Foreskin fibroblast (primary cell): ENCODE measurements at places on chromosomes 5 and 9.

GRCh38 chr9:105950448-105950847 is 256.1 kb downstream of the TMEM38B start:
- DNase-seq: no peak

DNA sequence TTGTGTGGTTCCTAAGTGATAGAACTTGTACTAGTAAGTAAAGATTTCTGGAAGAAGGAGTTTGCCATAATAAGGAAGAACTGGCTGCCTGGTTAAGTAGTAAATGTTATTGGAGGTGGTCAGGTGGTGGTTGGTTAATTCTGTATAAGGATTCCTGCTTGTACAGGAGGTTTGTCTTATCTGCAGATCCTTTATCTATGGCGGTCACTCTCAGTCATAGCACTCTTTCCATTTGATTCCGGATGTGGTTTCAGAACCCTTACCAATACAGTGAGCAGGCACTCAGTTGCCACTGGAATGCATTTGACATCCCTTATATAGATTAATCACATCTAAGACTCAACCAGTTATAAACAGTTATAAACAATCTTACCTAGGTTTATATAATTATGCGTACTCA is 50.3 kb downstream of the RAD50 start:
- DNase-seq: no peak

- peak; percentile 42 for DNase-seq
These were observed 17.7 kb downstream of the CAVIN4 start for GRCh38 chr9:100595391-100596199.

- no peak for DNase-seq
These were observed 9.2 kb upstream of the RARS1 start for GRCh38 chr5:168477060-168477459.

GRCh38 chr5:36691696-36692371 is 85.4 kb downstream of the SLC1A3 start:
- peak; percentile 77 for DNase-seq

GRCh38 chr5:122312591-122313406 is 762 bp downstream of the SNCAIP start:
- no peak for DNase-seq

DNA sequence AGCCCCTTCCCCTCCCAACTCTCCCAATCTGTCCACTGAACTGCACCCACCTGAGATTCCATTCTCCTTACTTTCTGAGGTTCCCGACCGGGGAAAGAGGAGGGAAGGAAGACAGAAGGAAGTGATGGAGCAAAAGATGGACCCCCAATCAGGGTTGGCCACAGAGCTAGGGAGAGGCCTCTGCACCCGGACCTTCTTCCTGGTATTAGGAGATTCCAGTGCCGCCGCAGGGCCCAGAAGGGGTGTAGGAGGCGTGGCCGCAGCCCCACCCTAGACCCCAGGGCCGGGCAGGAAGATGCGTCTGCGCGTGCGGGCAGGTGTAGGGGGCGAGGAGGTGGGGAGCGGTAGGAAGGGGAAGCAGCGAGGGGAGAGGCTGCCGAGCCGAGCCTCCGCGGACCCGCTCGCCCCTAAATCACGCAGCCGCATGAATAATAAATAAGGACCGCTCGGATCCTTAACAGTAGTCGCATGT is 104.2 kb upstream of the MVB12B start:
- no peak for DNase-seq

GRCh38 chr9:123607479-123607878 is 251.5 kb downstream of the CRB2 start:
- DNase-seq: no peak

DNA sequence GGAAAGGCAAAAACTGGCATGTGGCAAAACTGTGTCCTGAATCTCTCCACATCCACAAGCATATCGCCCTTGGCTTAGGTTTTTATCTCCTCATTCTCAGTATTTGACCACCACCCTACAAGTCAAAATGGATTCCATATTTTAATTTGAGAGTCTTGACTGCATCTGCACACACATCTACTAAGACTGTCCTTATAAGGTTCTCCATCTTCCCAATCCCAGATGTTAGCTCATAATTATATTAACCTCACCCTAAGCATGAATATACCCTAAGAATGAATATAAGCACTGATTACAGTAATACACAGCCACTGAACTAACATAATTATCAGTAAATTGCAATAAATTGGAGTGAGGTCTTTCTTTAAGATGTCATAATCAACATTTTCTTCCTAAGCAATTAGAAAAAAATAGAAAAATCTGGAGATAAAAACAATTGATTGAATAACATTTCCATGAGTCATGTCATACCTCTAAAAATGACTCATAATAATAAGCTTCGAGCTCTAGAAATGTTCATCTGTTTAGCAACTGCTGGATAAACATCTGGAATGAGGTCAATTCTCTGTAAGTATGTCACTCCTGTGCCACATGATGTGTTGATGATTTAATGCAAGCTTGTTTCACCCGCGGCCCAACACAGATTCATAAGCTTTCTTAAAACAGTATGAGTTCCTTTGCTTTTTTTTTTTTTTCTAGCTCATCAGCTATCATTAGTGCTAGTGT is 39.9 kb upstream of the PAM start:
- DNase-seq: peak; percentile 87

DNA sequence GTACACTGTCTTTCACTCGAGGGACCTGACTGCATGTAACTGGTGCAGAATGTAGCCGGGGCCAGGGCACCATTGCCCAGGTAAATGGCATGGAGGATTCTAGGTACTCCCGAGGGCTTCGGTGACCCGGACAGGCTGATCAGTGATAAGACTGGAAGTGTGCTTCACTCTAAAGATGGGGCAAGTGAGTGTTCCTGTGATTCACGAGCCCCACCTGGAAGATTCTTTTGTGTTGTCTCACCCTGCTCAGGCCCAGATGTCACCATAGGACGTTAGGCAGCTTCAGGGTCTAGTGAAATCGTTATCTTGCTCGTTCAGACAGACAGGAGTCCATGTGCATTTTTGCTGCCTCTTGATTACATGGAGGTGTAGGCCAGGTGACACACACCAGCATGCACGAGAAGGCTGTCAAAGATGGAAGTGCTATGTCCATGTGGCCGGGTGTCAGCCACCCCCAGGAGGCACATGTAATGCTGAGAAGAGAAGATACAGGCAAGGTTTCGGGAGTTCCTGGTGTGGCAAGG is 73.9 kb downstream of the WNK2 start:
- no peak for DNase-seq

DNA sequence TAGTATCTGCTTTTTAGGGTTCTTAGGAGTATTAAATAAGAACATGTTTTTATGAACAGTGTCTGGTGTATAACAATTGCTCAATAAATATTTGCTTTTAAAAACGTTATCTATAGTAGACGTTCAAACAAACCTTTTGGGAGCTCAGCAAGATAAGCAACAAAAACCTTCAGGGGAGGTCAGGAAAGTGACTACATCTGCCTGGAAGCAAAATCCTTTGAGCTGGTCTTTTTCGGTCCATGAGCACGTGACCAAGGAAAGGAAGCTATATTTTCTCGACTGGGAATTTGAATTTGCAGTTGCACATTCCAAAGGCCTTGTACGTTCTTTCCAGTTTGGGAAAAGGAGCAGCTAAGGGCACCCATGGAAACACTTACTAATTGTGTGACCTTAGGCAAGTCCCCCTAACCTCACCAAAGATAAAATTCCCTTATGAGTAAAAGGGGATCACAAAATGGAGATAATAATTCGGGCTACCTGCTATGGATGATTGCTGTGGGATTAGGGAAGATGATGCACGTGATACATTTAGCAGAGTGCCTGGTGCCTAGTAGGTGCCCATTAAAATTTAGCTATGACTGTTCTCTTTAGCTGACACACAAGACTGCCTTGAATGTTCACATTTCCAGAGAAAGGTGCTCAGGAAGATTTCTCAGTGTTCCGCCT is 45.4 kb downstream of the PTTG1 start:
- DNase-seq: no peak

GRCh38 chr9:73810585-73811215 is 659.0 kb downstream of the ANXA1 start:
- DNase-seq: peak; percentile 66

DNA sequence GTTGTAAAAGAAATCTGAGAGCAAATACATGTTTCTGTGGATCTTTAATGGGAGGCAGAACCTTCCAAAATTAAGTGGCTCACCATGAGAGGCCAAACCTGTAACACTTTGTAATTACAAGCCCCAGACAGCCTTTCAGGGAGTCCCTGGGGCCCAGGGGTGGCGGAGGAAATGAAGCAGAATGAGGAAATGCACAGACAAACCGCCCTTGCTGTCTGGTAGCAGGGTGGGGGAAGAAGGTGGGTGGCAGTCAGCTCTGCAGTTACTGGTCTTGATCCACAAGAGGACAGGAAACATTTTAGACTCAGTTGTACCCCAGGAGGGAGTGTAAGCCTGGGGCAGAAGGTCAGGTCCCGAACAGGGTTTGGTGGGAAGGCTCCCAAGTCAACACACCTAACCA is 6.5 kb downstream of the ARL14EPL start:
- no peak for DNase-seq

GRCh38 chr5:53381-54174 is 38.4 kb upstream of the PLEKHG4B start:
- peak; percentile 52 for DNase-seq

DNA sequence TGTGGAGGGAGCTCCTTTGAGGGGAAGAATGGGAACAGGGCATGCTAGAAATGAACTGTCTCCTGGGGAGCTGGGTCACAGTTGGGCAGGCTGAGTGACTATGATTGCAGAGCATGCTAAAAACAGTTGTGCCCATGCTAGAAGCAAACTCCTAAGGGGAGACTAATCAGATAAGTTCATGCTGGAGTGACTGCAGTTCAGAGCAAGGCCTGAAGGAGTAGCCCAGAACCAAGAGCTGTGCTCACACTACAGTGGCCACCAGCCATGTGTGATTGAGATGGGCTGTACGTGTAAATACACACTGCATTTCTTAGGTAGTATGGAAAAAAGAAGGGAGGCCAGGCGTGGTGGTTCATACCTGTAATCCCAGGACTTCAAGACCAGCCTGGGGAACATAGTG is 10.3 kb upstream of the AK1 start:
- peak; percentile 21 for DNase-seq

- peak; percentile 88 for DNase-seq
These were observed 2.1 kb downstream of the TLN1 start for GRCh38 chr9:35729700-35730485.

GRCh38 chr9:85223506-85224125 is 518.1 kb downstream of the AGTPBP1 start:
- peak; percentile 35 for DNase-seq

- DNase-seq: peak; percentile 98
These were observed 55.9 kb upstream of the STXBP1 start for GRCh38 chr9:127555840-127556820.

DNA sequence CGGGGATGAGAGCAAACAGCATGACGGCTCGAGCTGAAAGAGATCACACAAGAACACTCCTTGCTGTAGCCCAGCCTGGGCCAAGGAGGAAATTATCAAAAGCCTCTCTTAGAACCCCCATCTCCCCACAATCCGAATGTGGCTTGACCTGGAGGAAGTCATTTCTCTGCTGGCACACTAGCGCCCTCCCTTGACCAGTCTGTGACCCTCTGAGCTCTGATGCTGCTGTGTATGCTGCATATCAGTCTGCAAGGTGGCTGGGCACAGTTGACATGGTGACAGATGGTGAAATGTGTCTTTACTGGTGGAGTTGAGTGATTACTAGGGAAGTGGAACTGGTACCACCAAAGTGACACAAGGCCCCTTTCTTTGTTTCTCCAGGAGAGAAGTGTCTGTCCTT is 3.3 kb downstream of the SLC46A2 start:
- no peak for DNase-seq

- peak; percentile 78 for DNase-seq
These were observed 38.2 kb downstream of the CPEB4 start for GRCh38 chr5:173926359-173926758.

DNA sequence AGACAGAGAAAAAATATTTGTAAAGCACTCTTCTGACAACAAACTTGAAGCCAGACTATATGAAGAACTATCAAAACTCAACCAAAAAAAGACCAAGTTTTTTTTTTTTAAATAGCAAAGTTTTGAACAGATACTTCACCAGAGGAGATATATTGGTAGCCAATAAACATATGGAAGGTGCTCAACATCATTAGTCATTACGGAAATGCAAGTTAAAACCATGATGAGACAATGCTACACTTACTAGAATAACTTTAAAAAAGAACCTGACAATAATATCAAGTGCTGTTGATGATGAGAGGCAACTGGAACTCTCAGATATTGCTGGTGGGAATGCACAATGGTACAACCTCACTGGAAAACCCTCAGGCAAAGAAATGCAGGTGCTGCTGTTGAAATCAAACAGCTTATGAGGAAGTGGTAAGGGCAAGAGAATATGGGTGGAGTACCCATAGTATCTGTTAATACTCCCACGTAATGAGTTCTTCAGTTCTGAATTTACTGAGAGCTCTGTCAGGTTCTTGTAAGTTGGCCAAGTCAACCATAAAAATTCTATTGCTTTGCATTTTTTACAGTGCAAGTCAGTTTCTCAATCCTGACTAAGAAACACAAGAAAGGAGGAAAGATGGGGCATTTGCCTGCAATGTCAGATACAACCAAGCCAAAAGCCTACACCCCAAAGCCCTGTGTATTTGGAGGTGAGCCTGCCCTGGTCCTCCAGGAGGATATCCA is 87.3 kb upstream of the GNAQ start:
- peak; percentile 26 for DNase-seq

DNA sequence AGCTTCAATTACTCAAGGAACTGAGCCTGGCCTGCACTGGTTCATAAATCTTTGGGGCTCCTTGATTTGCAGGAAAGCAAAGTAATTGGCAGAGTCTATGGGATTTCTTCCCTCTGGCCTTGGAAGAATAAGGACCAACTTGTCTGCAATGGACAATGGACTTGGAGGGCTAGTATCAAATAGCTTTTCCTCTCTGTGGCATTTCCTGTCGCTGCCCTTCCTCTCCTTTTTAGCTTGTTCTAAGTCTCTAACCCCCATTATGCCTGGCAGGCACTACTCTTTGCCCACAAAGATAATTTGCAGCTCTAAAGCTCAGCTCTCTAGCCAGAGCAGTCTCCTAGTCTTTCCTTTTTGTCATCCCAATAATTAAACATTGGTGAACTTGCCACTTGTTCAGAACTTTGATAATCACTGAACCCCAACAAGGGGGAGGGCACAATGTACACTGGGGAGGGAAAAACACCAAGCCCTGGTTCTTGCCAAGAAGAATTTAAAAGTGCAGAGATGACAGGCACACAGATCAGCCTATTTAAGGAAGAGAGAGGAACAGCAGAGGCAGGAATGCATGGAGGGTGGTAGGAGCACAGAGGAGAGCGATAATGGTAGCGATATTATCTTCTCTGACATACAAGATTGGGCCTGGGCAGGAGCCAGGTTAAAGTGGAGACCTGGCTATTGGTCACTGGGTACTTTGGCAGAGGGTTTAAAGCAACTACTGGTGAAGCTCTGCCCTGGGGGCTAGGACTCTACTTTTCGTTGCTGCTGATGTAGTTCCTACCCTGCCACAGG is 38.5 kb downstream of the FAM219A start:
- DNase-seq: no peak

DNA sequence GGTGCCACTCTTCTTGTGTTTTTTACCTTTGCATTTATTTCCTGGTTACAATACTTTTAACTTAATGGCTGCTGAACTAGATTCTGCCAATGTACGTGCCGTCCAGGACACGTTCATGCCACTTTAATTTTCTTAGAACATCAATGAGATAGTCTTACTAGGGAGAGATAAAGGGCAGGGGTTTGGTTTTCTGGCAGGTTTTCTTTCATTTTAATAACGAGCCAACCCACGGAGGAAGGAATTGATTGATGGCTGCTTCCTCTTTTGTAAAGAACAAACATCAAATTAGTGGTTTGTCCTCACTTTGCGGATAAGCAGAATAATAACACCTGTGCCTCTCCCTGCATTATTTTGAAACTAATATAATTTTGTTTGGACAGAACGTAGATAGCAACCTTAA is 135.7 kb downstream of the DOCK8 start:
- no peak for DNase-seq

GRCh38 chr9:127644943-127645342 is 32.9 kb downstream of the STXBP1 start:
- no peak for DNase-seq

- no peak for DNase-seq
These were observed 272.2 kb downstream of the FBXL7 start for GRCh38 chr5:15772131-15772530.
